ENCODE measurements at places on chromosomes 5 and 9.

- DNase-seq: no peak
These were observed 56.5 kb upstream of the NOTCH1 start for GRCh38 chr9:136602193-136602885.

DNA sequence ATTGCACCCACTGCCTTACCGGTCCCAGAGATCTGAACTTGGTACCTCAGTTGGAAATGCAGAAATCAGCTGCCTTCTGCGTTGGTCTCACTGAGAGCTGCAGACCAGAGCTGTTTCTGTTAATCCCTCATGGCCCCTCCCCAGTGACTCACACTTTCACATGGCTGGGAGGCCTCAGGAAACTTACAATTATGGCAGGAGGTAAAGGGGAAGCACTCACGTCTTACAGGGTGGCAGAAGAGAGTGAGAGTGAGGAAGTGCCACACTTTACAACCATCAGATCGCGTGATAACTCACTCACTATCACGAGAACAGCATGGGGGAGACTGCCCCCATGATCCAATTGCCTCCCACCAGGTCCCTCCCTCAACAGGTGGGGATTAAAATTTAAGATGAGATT is 648.5 kb downstream of the MTRR start:
- no peak for DNase-seq

GRCh38 chr5:113273948-113274347 is 160.8 kb downstream of the TSSK1B start:
- no peak for DNase-seq

DNA sequence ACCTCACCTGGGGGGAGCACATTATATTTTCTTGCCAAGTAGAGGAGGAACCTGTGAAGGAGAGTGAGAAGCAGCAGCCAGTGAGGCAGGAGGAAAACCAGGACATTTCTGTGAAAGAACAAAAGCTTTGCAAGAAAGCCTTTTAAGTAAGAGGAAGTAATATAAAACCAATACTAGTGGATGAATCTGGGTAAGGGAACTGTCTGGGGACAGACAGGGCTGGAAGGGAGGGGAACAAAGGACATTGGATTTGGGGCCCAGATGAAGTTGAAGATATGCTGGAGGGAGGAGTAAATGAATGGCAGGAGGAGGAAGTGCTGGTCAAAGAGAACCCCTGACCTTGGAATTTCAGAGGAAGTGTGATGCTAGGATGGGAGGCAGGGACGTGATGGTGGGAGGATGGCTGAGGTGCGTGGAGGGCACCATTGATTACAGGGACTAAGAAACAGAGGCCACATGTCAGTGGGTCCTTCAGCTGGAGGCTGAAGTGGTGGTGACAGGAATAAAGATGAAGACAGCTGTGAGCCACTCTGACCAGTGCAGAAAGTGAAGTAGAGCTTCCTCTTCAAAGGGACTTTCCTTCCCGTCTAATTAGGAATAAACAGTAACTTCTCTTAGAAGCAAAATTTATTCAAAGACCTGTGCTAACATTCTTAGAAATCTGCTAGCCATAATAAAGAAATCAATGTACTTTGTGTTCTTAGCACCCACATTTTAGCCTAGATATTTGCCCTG is 43.5 kb upstream of the FABP6 start:
- DNase-seq: no peak

GRCh38 chr5:4730279-4730678 is 409.9 kb upstream of the ADAMTS16 start:
- DNase-seq: no peak

DNA sequence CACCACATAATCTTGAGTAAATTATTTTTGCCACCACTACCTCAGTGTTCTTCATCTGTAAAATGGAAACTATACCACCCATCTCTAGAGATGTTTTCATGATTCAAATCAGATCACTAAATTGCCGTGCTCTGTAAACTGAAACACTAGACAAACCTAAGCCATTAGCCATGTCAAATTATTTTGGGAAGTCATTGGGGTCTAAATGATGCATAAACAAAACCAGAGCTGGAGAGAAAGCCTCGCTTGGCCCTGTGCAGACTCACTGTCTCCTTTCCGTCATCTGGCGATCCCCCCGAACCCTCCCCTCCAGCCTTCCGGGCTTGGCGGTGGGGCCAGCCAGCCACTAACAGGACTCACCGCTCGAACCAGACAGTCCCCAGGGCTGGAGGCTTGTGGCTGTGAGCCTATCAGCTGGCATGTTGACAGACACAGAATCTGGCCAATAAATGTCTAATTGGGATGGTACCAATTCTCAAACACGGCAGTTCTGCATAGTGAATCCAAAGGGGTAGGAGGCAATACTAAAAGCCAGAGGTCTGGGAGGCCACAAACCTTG is 256.5 kb downstream of the SEC61B start:
- DNase-seq: no peak

GRCh38 chr9:1647776-1648175 is 367.4 kb upstream of the SMARCA2 start:
- no peak for DNase-seq

DNA sequence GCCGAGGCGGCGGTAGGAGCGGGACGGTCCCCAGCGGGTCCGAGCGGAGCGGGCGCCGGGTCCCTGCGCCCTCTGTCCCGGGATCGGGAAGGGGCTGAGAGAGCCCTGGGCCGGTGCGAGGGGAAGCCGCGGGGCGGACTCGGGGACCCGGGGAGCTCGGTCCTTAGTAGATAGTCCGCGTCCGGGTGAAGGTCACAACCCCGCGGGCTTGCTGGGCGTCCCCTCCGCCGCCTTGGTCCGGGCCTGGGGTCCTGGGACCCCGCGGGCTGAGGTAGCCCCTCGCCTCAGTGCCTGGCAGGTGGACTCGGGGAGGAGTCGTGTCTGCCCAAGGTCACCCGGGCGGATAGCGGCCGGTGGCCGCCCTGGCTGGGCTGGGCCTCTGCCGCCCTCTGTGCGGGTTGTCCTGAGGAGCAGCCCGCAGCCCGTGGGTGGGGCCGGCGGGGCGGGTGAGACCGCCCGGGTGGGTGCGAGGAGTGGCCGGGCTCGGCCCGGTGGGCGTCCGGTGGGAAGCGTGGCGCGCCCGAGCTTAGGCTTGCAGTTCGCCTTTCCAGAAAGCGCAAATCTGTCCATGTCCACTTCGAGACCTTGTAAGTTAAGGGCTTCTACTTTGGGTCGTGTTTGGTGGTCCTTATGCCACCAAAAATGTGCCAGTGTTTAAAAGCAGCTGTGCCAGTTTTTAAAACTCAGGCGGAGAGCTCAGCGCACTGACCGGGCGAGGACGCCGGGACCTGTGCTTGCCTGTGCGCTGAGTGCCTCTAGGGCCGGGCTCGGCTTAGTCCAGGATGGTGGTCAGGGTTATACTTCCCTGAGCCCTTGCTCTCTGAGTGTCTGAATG is 554 bp downstream of the SDHA start:
- DNase-seq: no peak

DNA sequence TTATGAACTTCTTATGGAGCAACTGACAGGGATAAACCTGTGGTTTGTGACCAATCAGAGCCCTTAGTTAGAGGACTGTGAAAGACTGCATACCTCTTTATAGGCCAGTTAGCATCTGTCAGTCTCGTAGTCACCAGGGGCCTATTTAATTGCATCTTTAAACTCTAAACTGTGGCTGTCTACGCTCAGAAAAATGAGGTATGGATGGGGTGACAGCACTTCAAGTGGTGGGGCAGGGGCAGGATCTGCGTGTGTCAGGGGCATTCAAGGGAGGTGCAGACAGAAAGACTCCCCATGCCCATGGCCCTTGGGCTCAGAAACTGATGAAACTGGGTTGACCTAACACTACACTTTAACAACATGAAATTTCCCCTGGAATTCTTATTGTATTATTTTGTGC is 132.6 kb upstream of the TBCA start:
- no peak for DNase-seq

DNA sequence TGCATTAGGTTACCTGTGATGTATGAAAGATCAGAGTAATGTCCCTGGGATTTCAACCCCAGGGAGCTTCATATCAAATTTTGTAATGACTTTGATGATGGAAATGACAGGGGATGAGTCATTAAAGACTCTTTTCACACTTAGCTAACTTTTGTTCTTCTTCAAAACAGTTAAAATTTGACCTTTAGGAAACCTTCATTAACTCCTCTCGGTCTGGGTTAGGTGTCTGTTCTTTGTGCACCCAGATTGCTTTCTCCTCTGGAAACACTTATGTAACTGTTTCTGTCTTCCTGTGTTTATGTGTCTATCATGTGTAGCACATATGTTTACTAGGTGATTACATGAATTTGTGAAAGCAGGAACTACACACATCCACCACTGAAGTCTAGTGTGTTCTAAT is 1.6 kb downstream of the SRFBP1 start:
- DNase-seq: no peak

GRCh38 chr9:108854094-108854493 is 1.7 kb downstream of the ACTL7B start:
- DNase-seq: no peak

DNA sequence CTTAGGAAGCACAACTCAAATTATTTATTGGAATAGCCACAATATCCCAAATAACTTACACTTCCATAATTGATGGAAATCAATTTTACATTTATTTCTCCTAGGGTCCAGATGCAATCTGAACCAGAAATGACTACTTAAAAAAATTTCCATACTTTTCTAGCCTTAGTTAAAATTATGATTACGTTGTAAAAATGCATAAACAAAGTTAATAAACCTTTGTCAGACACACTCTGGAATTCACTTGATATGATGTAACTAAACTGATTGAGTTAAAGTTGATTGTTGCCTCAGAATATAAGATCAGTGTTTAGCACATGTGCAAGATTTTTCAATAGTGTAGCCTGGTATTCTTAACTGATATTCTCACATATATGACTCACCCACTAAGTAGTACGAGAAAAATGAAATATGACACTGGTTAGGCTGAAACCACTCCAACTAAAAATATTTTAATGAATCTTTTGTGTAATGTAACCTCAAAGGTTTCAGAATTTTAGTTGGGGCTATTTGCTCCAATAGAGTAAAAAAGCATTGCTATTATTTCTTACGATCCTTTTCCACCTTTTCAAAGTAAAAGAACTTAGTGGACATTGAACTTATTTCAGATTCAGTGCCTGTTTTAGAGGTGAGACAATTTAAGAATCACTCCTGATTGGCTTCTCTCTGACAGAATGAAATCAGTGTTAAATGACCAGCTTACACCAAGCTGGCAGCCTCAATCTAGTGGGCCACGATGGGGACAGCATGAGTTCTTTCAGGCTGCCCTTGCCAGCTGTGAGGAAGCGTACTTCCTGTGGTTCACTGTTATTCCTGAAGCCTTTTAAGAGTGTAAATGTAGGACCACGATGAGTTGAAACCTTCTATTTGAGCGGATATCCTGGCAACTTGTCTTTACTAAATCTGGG is 277.2 kb upstream of the CDH9 start:
- no peak for DNase-seq

GRCh38 chr5:172339264-172340180 is 56.0 kb upstream of the UBTD2 start:
- DNase-seq: no peak

- no peak for DNase-seq
These were observed 8.2 kb downstream of the UNC5A start for GRCh38 chr5:176818391-176819098.

- DNase-seq: no peak
These were observed 15.5 kb upstream of the GLRX start for GRCh38 chr5:95838001-95838520.

DNA sequence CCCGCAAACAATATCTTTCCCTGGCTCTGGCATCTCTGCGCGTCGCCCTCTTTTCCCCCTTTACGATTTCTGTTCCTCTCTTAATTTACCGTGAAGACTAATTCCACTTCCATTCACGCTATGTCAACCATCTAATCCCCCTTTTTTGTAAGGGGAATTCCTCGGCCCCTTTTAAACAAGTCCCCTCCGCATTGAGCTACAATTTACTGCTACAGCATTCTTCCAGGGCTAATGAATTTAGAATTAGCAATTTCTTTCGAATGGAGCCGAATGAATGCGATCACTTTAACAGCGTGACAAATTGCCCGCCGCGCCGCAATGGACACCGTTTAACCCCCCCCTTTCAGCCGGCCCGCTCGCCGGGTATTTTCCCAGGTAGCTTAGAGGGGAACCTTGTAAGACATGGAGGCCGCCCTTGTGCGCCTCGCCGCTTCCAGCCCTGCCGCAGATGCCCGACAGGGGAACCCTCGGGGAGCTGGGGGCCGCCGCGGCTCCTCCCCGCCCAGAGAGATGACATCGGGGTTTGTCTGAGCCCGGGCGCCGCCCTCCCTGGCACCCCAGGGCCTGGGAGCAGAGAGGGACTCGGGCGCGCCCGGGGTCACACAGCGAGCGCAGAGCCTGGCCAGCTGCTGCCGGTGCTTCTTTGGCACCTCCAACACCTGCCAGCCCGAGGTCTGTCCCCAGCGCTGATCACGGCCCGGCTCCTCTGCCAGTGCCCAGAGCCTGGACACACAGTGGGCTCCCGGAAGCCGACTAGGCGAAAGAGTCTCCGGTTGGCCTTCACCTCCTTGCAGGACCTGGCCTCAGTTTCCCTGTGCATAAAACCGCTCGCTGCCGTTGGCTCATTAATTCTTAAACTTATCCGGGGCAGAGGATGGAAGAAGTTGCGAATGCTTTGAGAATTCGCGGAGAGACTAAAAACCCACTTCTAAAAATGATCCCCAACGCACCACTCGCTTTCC is 1.3 kb downstream of the PRDM12 start:
- DNase-seq: no peak

DNA sequence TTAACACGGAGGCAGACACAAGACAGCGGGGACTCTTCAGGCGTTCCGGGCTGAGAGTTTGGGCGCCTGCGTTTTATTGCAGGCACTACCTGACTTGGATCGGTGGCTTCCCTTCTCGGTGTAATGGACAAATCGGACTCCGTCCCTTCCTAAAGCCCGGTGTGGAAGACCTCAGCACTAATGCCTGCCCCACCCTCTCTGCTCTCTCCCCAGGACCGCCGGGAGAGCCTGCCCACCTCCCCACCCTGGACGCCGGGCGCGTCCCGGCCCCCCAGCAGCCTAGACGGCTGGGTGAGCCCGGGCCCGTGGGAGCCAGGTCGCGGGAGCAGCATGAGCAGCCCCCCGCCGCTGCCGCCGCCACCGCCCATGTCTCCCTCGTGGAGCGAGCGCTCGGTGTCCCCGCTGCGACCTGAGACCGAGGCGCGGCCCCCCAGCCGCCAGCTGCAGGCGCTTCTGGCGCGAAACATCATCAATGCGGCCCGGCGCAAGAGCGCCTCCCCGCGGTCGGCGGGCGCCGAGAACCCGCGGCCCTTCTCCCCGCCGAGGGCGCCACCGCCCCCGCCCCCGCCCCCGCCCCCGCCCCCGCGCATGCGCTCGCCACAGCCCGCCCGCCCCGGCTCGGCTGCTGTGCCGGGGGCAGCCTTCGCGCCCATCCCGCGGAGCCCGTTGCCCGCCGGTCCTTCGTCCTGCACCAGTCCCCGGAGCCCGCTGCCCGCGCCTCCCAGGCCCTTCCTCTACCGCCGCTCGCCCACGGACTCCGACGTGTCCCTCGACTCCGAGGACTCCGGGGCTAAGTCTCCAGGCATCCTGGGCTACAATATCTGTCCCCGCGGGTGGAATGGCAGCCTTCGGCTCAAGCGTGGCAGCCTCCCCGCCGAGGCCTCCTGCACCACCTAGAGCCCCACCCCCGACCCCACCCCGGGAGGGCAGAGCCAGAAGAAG is 4.6 kb upstream of the MYOZ3 start:
- DNase-seq: peak; percentile 56

- DNase-seq: no peak
These were observed 39.9 kb downstream of the STXBP1 start for GRCh38 chr9:127651697-127652610.

All from stimulated activated CD4-positive, alpha-beta T cell treated with anti-CD3 and anti-CD28 coated beads, Interleukin-1b, Interleukin-23, amount 100 ng/mL, for 1 hour (primary cell).